ENCODE measurements at places on chromosomes 2 and 18. TPM values are rescaled to one million over a fixed set of nuclear protein-coding genes. Genes with fewer than 3 reads are reported as not detected.

RAB3GAP1 gene
- 26.6 TPM for total RNA-seq

LOXL3 gene
- 2.1 TPM for total RNA-seq

CFC1 gene
- not detected for total RNA-seq

MBD1 gene
- total RNA-seq: 79.7 TPM

RSAD2 gene
- 2.2 TPM for total RNA-seq

C1QL2 gene
- total RNA-seq: not detected

ACADL gene
- not detected for total RNA-seq

HOXD4 gene
- total RNA-seq: not detected

INHBB gene
- not detected for total RNA-seq

ZNF532 gene
- total RNA-seq: 4.3 TPM

CROCC2 gene
- not detected for total RNA-seq

GCFC2 gene
- 32.1 TPM for total RNA-seq

All from activated T-helper 2 cell treated with anti-CD3 and anti-CD28 coated beads, Interferon-gamma antibody, Interleukin-2, Interleukin-4, amounts not matched to agents 10 μg/mL and 5 μg/mL and 100 μg/mL, durations not matched to agents 14 hours and 24 hours and 36 hours (primary cell).